ENCODE measurements at places on chromosomes 3 and 15.

GRCh38 chr15:88004399-88004798, 252.1 kb downstream of the NTRK3 start:
- DNase-seq = no peak

- DNase-seq = no peak
These were observed 989 bp upstream of the PPIB start for GRCh38 chr15:64163659-64164362.

- no peak for DNase-seq
These were observed 56.3 kb upstream of the PCSK6 start for GRCh38 chr15:101545548-101546505.

DNA sequence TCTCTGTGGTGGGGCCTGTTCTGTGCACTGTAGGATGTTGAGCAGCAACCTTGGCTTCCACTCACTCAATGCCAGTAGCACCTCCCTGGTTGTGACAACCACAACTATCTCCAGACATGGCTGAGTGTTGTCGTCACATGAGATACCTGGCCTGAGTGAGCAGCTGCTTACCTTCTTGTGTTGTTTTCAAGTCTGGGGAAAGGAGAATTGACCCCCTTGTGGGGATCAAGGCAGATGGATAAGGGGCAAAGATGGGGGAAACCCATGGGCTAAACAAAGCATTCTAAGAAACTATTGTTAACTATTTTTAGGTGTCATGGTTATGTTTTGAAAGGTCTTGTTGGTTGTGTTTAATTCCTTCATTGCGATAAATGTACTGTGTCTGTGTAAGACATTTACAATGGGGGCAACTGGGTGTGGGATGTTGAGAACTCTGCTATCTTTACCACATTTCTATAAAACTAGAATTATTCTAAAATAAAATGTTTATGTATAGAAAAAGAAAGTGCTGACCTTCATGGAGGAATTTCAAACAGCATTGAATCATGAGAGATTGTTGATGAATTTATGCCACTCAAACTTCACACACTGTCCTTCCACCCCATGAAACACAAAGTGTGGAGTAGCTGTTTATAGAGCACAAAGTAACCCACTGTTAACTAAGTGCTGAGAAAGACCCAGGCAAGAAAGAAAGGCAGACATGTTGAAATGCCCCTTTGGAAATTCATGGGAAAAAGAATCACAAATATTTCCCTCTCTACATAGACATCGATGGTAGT, 48.4 kb upstream of the SPTSSB start:
- no peak for DNase-seq

DNA sequence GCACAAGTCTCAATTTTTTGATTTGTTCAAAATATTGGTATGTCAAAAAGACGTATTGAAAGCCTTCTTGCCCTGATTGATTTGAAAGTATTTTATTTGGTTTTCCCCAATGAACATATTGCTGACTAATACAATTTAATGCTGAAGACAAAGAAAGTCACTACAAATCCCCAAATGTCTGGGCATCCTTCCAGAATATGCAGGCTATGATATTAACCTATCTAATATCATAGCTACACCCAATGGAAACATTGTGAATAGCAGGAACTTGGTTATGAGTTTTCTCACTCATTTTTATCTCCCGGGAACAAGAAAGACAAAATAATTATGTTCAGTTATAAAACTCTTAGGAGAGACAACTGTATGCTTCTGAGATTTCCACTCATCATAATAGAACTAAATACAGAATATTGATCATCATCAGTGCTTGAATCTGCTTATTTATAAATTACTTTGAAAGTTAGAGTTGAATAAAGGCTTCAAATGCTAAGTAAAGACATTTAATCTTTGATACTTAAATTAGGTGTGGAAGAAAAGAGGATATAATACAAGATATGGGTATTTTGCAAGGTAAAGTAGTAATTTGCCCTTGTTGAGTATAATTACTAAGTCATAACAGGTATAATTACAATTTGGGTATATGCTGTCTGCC, 483.9 kb downstream of the RBMS3 start:
- DNase-seq = no peak

DNA sequence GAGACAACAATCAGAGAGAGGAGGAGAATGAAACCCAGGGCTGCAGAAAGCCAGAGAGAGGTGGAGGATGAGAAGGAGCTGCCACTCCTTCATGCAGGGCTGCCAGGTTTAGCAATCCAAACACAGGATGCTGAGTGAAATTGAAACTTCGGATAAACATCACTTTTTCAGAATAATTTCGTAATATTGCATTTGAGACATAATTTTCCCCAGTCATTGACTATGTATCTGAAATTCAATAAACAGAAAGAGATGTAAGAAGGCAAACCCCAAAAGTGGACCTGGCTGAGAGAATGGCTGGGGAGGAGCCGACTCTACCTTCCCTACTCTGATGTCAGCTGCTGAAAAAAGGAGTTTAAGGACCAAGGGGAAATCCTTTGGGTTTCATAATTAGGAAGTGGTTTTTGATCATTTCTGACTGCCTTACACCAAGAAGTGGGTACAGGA, 33.8 kb downstream of the SLC9A9 start:
- no peak for DNase-seq

GRCh38 chr3:52277972-52278509, 408 bp downstream of the WDR82 start:
- no peak for DNase-seq

DNA sequence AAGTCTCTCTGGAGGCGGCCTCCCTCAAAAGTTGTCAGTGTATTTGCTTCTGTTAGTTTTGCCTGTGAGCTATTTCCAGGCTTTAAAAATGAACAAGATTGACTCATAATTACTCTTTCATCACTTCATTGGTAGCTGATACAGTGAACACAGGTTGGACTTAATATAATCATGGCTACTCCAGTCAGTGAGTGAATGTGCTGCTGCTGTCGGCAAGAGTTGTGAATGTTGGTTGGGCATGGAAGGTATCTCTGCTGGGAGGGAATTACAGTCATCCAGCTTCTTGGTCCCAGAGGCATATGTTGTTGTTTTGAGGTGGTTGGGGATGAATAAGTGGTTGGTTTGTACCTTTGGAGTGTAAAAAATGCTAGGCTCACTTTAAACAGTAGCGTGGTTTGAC, 11.5 kb downstream of the TCF12 start:
- DNase-seq = no peak

- DNase-seq = no peak
These were observed 156.9 kb downstream of the FBLN2 start for GRCh38 chr3:13705702-13706280.

- DNase-seq = peak; percentile 43
These were observed 37.7 kb downstream of the FAM174B start for GRCh38 chr15:92617549-92618520.

DNA sequence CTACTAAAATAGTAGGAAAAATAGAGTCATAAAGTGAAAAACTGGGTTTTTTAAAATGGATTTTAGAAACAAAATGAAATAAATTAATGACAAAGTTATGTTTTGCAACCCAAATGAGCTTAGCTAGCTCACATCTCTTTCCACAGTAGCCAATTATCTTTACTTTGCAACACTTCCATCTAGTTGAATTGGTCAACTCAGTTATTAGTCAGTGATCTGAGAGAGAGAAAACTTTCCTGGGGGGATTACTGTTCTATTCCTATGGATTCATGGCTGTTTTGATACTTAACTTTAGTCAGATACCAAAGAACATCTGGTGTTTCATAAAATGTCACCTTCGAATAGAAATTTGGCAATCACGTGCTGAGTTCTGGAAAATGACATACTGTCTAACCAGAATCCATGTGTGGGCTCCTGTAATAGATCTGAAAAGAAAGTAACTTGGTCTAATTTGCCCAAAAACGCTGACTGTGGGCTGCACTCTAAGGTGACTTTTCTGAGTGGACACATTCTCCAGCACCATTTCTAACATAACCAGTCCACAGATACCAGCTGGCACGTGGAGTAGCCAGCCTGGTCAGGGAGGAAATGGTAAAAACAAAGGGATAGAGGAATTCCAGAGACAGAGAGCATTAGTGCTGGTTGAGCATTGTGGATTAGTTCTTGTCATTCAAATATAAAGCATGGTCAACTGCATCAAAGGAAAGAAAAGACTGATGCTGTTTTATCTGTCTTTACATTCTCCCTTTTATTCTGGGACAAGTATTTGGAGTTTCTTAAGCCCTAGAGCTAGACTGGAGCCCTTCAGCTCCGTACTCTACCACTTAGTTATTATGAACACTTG, 45.2 kb upstream of the CCDC80 start:
- DNase-seq = no peak

GRCh38 chr3:122350814-122351418, 25.9 kb downstream of the CSTA start:
- DNase-seq = no peak

DNA sequence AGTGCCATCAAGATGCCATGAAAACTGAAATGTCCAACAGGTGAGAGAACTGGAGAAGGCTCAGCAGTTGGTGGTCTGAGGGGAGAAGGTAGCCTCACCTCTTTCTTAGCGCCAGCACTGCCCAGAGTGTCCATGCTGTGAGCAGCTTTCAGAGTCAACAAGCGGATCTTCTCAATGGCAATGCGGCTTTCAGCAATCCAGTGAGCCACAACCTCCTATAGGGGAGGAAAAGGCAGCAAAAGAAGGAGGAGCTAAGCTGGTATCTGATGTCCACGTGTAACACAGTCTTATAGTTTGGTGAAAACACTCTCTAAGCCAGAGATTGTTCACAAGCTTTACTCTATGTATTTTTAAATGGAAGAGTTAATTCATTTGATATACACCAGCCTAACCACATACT, 36.1 kb upstream of the ACKR4 start:
- DNase-seq = no peak

GRCh38 chr3:127409421-127410136, 121.7 kb upstream of the PRR20G start:
- DNase-seq = no peak

DNA sequence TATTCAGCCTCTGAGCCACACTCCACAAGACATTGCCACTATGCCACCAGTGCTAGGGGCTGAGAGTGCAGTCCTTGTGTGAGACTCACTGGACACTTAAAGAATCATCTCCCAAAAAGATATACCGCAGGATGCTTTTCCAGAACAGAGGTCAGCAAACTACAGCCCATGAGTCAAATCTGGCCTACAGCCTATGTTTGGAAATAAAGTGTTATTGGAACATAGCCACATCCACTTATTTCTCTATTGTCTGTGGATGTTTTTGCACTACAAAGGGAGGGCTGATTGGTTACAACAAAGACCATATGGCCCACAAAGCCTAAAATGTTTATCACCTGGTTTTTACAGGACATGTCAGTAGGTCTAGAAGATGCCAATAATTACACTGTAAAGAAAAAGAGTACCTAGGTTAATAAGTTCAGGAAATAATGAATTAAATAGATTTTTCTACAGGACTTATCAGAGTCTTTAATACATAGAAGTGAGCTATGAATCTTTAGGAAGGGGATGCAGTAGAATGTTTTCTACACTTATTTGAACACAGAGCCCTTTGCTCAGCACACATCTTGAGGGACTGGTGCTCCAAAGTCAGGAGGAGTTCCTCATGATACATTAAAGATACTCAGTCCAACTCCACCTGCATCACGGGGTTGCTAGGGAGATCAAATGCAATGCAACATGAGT, 26.3 kb downstream of the SRGAP3 start:
- DNase-seq = no peak

DNA sequence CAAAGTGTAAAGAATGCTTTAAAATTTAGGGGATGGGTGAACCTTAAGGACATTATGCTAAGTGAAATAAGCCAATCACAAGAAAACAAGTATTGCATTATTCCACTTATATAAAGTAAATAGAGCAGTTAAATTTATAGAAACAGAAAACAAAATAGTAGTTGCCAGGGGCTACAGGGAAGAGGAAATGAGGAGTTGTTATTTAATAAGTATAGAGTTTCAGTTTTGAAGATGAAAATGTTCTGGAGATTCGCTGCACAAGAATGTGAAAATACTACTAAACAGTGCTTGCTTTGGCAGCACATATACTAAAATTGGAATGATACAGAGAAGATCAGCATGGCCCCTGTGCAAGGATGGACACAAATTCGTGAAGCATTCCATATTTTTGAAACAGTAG, 32.0 kb downstream of the DNAH12 start:
- DNase-seq = no peak

DNA sequence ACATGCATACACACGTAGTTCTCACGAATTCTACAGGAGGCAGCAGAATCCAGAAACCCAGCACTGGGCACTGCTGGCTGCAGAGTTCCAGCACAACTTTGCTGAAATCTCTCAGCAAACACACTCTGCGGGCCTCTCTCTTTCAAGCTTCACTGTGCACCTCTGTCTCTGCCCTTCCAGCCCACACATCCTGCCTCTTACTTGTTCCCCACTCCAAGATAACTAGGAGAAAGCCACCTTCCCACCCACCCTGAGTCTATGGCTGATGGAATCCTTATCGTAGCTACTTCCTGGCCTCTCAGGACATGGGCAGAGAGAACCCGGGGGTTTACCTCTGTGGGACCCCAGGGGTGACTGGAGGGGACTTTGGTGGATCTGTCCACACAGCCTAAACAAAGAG, 11.9 kb downstream of the ANP32A start:
- DNase-seq = no peak

GRCh38 chr3:14322001-14322400, 80.4 kb upstream of the SLC6A6 start:
- no peak for DNase-seq

DNA sequence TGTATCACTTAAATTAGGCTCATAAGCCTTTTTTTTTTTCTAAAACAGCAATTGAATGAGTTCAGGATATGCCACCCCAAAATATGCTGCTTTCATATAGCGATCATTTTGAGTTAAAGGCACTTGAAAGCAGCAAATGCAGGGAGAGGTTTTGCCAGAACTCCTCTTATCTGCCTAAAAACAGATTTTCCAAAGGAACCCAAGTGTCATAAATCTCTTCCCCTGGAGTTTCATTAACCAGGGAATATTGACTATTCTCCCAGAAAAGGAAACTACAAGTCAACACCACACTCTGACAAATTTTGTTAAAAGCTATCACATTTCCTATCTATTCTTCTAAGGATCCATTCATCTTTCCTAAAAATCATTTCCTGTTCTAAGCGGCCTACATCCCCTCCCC, 11.3 kb downstream of the DNAAF4 start:
- DNase-seq = no peak

DNA sequence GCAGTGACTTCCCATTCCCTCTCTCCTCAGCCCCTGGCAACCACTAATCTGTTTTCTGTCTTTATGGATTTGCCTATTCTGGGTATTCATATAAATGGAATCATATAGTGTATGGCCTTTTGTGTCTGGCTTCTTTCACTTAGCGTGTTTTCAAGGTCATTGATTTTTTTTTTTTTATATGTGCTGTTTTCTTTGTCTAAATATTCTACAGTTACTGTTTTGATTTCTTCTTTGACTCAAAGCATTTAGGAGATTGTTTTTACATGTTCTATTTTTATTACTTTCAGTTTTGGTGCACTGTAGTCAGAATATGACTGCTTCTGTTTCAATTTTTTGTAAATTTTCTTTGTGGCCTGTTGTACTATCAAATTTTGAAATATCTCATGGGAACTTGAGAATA, 71.9 kb upstream of the RNU6-1 start:
- no peak for DNase-seq

GRCh38 chr3:35857004-35857403, 217.7 kb downstream of the ARPP21 start:
- no peak for DNase-seq

DNA sequence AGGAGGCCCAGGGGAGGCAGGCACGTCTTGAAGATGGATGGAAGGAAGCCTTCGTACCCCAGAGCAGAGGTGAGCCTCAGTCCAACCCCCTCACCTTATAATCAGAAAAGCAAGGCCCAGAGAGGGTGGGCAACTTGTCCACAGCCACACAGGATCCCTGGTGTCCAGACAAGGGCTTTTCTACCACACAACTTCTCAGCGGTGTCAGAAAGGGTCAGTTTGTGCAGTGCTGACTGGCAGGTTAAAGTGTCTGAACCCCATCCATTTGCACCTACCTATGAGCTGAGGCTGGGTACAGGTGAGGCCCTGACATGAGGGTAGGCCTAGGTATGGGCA, 8.6 kb downstream of the IGDCC3 start:
- no peak for DNase-seq

Data from NCI-H2081 treated with DMSO at 0.1 percent for 48 hours (cell line).